ENCODE measurements at places on chromosomes 3 and 15. TPM values are rescaled to one million over a fixed set of nuclear protein-coding genes. Genes with fewer than 3 reads are reported as not detected.
A peak's percentile ranks its signal among the peaks of the same experiment; 100 is the strongest.

- H3K4me1 ChIP-seq: peaks cover 10% of the 10 kb centered on the region
- H3K27me3 ChIP-seq: no peaks in the 10 kb centered on the region
- peak within 1 kb of the TSS; percentile 63 for H3K27ac ChIP-seq
- peak within 1 kb of the TSS; percentile 75 for H3K4me3 ChIP-seq
- no peaks in the 10 kb centered on the region for H3K36me3 ChIP-seq
- peak; percentile 96 for DNase-seq
Observed at GRCh38 chr15:84600687-84601554, at the start of gene ZSCAN2. TSS of gene ZSCAN2 (plus strand) at chr15:84601009. CDS start at chr15:84603928, 2,919 bp downstream.

GRCh38 chr3:196192036-196192523, 19.1 kb downstream of the ZDHHC19 start:
- H3K4me3 ChIP-seq: no peak overlapping the region
- no peaks in the 10 kb centered on the region for H3K27me3 ChIP-seq
- DNase-seq: no peak
- H3K36me3 ChIP-seq: no peaks in the 10 kb centered on the region
- H3K27ac ChIP-seq: peak overlapping the region; percentile 86

GRCh38 chr15:50908209-50909009, at the start of gene AP4E1:
TSS of gene AP4E1 (plus strand) at chr15:50908683. CDS start at chr15:50908779, 96 bp downstream.
- H3K4me1 ChIP-seq: peaks cover 42% of the 10 kb centered on the region
- H3K27ac ChIP-seq: peak within 1 kb of the TSS; percentile 97
- no peaks in the 10 kb centered on the region for H3K27me3 ChIP-seq

GRCh38 chr3:28564211-28564610, 215.6 kb upstream of the AZI2 start:
- H3K4me1 ChIP-seq: no peaks in the 10 kb centered on the region
- no peaks in the 10 kb centered on the region for H3K36me3 ChIP-seq
- no peak for DNase-seq

DNA sequence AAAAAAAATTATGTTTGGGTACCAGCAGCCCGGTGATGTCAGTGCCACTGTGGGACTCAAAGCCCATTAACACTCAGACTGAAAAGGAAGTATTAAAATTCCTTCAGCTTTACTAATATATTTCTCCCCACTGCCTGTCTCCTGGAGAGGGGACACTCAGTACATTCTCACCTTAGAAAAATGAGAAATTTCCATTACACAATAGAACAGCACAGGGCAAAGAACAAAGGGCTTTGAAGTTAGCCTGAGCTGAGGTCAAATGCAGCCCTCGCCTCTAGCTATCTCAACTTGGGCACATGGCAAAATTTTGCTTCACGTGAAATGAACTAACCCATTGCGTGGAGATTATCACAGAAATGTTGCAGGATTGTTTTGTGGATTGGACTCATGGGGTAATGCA, 80.8 kb downstream of the RARB start:
- no peaks in the 10 kb centered on the region for H3K36me3 ChIP-seq
- H3K4me1 ChIP-seq: peaks cover 60% of the 10 kb centered on the region
- no peaks in the 10 kb centered on the region for H3K27me3 ChIP-seq
- peak overlapping the region; percentile 67 for H3K27ac ChIP-seq
- DNase-seq: no peak

DNA sequence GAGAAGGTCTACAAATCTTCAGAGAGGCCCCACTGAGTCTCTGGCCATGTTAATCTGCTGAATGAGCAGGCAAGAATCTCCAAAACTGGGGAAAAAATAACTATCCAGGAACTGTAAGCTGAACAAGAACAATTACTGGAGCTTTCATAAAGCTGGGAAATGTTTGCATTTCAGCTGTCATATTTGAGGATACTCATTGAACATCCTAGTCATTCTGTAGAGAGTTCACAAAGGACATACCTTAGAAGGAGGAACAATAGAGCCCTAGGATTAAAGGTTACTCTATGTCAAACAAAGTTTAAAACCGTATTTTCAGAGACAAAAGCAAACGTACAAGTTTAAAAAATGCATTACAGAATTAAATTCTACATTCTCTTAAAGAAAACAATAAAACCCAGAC, 257.5 kb downstream of the SCAPER start:
- H3K4me3 ChIP-seq: no peak overlapping the region
- DNase-seq: no peak

DNA sequence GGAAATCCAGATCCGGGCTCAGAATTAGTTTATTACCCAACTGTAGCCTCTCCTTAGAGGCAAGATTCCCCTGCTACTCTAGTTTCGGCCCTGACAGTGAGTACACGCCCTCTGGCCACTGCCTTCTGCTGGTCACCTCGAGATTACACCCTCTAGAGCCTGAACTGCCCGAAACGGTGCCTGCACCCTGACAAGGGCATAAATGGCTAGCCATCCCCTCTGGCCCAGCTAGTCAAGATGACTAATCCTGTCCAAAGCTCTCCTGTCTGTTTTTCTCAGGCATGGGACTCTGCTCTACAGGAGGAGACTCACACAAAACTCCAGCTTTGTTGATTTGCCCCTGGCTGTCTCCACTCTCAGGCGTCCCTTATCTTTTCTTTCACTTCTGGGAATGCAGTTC, 150.5 kb upstream of the UBE2E2 start:
- H3K36me3 ChIP-seq: no peaks in the 10 kb centered on the region
- no peak for DNase-seq
- H3K4me3 ChIP-seq: no peak overlapping the region

DNA sequence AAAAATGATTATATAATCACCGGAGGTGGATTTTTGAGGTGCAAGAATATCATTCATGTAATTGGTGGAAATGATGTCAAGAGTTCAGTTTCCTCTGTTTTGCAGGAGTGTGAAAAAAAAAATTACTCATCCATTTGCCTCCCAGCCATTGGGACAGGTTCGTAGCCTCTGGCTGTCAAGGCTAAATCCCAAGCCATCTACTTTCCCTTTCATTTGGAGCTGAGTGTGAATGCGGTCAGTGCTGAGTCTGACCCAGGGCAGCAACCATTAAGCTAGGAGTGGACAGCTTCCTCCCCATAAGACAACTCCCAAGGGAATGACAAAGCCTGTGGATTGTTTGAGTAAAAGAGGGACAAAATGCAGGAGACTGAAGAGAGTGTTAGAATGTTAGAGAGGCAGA, 33.6 kb downstream of the PARP14 start:
- H3K4me3 ChIP-seq: no peak overlapping the region
- DNase-seq: no peak
- no peaks in the 10 kb centered on the region for H3K36me3 ChIP-seq
- H3K27me3 ChIP-seq: no peaks in the 10 kb centered on the region
- H3K27ac ChIP-seq: no peak overlapping the region

GRCh38 chr3:16849229-16849628, 35.5 kb upstream of the PLCL2 start:
- peaks cover 10% of the 10 kb centered on the region for H3K4me1 ChIP-seq
- peak; percentile 84 for DNase-seq
- no peak overlapping the region for H3K27ac ChIP-seq
- H3K36me3 ChIP-seq: no peaks in the 10 kb centered on the region
- H3K27me3 ChIP-seq: no peaks in the 10 kb centered on the region

GRCh38 chr3:137693791-137694190, 70.3 kb upstream of the SOX14 start:
- H3K4me3 ChIP-seq: no peak overlapping the region
- no peaks in the 10 kb centered on the region for H3K4me1 ChIP-seq
- peaks cover 3% of the 10 kb centered on the region for H3K27me3 ChIP-seq
- no peak overlapping the region for H3K27ac ChIP-seq
- no peak for DNase-seq
- H3K36me3 ChIP-seq: no peaks in the 10 kb centered on the region

GRCh38 chr15:55916666-55917409, 76.6 kb downstream of the NEDD4 start:
- H3K27ac ChIP-seq: no peak overlapping the region
- H3K27me3 ChIP-seq: no peaks in the 10 kb centered on the region
- no peak overlapping the region for H3K4me3 ChIP-seq
- H3K4me1 ChIP-seq: no peaks in the 10 kb centered on the region
- DNase-seq: no peak

DNA sequence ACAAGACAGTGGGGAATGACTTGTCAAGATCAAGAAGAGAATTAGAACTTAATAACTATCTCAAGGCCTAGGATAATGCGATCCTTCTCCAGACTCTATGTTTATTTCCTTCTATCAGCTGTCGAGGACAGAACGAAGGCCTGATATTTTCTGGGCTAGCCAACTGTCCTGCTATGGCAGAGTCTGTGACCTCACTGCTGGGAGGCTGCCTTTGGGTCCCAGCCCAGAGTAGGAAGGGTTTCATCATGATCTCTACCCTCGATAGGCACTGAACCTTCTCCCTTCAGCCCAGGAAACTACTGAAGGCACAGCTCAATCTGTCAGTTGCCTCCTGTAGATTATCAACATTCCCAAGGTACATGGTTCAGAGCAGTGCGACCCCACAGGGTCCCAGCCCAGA, 237.2 kb downstream of the ATP8B4 start:
- no peak overlapping the region for H3K4me3 ChIP-seq
- no peaks in the 10 kb centered on the region for H3K27me3 ChIP-seq
- no peak overlapping the region for H3K27ac ChIP-seq
- H3K4me1 ChIP-seq: peaks cover 9% of the 10 kb centered on the region

GRCh38 chr15:34046471-34047145, 7.6 kb upstream of the AVEN start:
- no peaks in the 10 kb centered on the region for H3K4me1 ChIP-seq
- H3K27me3 ChIP-seq: no peaks in the 10 kb centered on the region
- no peak overlapping the region for H3K27ac ChIP-seq
- no peak for DNase-seq

DNA sequence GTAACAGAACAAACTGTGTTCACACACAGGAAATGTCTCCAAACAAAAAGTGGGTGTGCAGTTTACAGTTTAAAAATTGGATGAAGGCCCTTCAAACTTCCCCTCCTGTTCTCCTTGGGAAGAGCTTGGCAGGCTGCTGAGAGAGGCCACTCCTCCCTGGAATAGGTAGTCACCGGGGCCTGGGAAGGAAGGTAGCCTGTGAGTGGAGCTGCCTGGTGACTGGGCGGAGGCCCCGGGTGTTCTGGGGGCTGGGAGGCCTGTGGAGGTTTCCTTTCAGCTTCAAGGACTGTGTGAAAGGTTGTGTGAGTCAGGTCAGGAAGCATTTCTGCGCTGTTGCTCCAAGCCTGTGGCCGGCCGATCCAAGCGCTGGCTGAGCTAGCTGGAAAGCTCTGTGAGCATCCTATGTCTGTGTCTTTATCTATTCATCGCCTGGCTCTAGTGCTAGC, 14.1 kb downstream of the SLCO3A1 start:
- DNase-seq: peak; percentile 72
- H3K4me3 ChIP-seq: no peak overlapping the region
- peak overlapping the region; percentile 70 for H3K27ac ChIP-seq

DNA sequence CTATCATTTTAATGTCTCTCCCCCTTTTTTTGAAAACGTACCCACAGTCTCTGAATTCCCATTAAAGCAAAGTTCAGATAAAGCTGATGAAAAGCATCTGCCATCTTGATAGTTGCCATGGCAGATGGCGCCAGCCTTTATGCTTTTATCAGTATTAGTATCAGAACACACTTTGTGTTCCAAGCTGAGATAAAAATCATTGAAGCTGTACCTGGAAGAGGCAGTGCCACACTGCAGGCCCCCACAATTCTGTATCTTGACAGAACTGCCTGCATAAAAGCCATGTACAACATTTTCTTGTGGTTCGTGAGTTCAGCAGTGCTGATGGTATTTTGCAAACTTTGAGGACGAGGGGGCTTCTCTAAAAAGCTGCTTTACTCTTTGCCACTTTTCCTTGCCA, 311.7 kb downstream of the SATB1 start:
- no peak for DNase-seq
- no peaks in the 10 kb centered on the region for H3K4me1 ChIP-seq
- no peaks in the 10 kb centered on the region for H3K36me3 ChIP-seq
- H3K27me3 ChIP-seq: no peaks in the 10 kb centered on the region
- H3K4me3 ChIP-seq: no peak overlapping the region

GRCh38 chr3:152496286-152496685, 227.6 kb downstream of the MBNL1 start:
- H3K27me3 ChIP-seq: no peaks in the 10 kb centered on the region
- no peaks in the 10 kb centered on the region for H3K4me1 ChIP-seq
- H3K27ac ChIP-seq: no peak overlapping the region
- H3K4me3 ChIP-seq: no peak overlapping the region
- no peak for DNase-seq

DNA sequence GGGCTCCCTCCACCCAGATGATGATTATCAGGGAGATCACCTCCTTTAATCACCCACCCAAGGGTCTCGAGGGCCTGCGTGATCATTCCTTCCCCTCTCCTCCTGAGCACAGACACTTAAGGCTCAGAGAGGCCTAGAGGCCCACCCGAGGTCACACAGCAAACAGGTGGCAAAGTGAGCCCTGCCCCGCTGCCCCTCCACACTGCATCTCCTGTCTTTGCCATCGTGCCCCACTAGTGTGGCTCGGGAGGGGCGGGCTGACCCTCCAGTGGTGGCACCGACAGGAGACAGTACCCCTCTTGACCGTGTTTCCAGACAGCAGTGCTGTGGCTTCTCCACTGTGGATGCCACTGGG, 4.9 kb upstream of the PLXND1 start:
- peak overlapping the region; percentile 68 for H3K27ac ChIP-seq
- no peaks in the 10 kb centered on the region for H3K27me3 ChIP-seq
- no peak for DNase-seq
- no peak overlapping the region for H3K4me3 ChIP-seq
- peaks cover 85% of the 10 kb centered on the region for H3K4me1 ChIP-seq

DNA sequence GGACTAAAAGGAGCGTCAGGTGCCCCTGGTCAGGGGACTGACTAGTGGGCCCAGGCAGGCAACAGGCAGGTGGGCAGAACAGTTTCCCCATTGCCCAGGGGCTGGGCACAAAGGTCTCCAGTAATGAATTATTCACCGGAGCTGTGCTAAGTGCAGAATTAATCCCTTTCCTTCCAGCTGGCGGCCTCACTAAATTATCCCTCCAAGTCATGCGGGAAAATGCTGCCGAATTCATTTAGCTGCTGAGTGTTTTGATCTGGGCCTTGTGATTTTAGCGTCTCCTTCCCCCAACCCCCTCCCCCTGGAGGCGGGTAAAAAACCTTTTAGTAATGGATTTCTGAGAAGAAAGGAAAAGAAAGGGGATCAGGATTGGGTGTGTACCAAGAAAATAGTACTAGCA, 47.2 kb downstream of the CCDC33 start:
- no peak overlapping the region for H3K4me3 ChIP-seq
- peaks cover 29% of the 10 kb centered on the region for H3K27me3 ChIP-seq
- H3K36me3 ChIP-seq: no peaks in the 10 kb centered on the region
- no peak overlapping the region for H3K27ac ChIP-seq
- H3K4me1 ChIP-seq: no peaks in the 10 kb centered on the region
- no peak for DNase-seq

DNA sequence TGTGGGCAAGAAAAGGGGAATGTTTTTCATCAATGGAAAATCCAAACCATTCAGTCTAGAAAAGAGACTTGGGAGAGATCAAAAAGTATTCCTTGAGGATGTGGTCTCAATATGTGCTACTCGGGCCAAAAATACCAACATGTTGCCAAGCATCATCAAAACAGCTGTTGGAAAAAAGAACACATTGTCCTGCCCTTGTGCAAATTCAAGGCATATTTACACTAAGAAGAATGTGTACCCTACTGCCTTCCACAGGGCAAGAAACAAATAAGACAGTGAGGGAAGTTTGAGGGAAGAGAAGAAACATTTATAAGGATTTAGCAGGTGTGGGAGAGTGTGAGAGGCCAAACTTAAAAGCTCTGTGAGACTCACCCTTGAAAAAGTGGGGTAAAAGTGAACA, 252.1 kb downstream of the NTRK3 start:
- H3K27me3 ChIP-seq: no peaks in the 10 kb centered on the region
- DNase-seq: no peak
- H3K4me1 ChIP-seq: no peaks in the 10 kb centered on the region
- no peaks in the 10 kb centered on the region for H3K36me3 ChIP-seq

Gene SEMA5B
- 4.8 TPM for total RNA-seq

Gene AADACL2
- not detected for total RNA-seq

Gene C15orf62
- 0.32 TPM for total RNA-seq

Gene GPR149
- not detected for total RNA-seq

Gene IQCH
- 0.89 TPM for total RNA-seq

Gene LAMB2
- 601 TPM for total RNA-seq

Gene TMCO5A
- not detected for total RNA-seq

Gene RETNLB
- not detected for total RNA-seq

Gene ZPLD1
- not detected for total RNA-seq

Gene TTLL13
- total RNA-seq: 0.78 TPM

Gene ARIH2
- 151 TPM for total RNA-seq
